ENCODE measurements at places on chromosomes 5 and 9. TPM values are rescaled to one million over a fixed set of nuclear protein-coding genes. Genes with fewer than 3 reads are reported as not detected.

- DNase-seq, result no peak
Observed at GRCh38 chr5:127068493-127069214, 4.6 kb downstream of the C5orf63 start.

GRCh38 chr5:78666041-78666444 is 17.5 kb upstream of the LHFPL2 start:
- no peak for DNase-seq

SLC9A3 gene
- total RNA-seq, result 1.0 TPM

GRCh38 chr5:151196556-151197290 is 27.2 kb downstream of the CCDC69 start:
- DNase-seq, result peak; percentile 21

- no peak for DNase-seq
Observed at GRCh38 chr9:105757496-105758251, 63.3 kb downstream of the TMEM38B start.

HAVCR2 gene
- 15.2 TPM for total RNA-seq

DNA sequence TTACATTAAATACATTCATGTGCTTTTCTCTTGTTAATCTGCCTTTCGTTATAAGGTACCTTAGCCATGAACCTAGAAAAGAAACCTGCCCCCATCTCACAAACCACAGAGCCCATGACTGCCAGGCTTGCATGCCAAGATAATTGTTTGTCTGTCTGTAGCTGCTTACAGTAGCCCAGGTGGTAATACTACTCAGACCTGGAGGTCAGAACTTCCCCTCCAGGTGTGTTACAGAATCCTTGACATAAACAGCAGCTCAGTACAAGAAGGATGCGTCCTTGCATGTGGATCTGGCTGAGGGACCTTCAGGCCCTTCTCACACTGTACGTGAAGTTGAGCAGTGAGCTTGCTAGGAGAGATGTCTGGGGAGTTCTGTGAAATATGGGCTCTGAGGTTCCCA is 291.4 kb downstream of the CSNK1G3 start:
- no peak for DNase-seq
